COR-L47 (cell line): ENCODE measurements at places on chromosomes 4 and X.
A peak's percentile ranks its signal among the peaks of the same experiment; 100 is the strongest.

DNA sequence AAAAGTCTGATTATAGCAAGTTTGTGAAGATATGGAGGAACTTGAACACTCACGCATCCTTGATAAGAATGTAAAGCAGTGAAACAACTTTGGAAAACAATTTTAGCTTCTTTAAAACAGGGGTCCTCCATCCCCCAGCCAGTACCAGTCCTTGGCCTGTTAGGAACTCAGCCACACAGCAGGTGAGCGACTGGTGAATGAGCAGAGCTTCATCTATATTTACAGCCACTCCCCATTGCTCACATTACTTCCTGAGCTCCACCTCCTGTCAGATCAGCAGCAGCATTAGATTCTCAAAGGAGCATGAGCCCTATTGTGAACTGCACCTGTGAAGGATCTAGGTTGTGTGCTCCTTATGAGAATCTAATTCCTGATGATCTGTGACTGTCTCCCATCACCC lies 530.3 kb upstream of the PRKX start:
- no peak for DNase-seq

- no peak for DNase-seq
These were observed 79.8 kb downstream of the RLIM start for GRCh38 chrX:74534569-74535038.

DNA sequence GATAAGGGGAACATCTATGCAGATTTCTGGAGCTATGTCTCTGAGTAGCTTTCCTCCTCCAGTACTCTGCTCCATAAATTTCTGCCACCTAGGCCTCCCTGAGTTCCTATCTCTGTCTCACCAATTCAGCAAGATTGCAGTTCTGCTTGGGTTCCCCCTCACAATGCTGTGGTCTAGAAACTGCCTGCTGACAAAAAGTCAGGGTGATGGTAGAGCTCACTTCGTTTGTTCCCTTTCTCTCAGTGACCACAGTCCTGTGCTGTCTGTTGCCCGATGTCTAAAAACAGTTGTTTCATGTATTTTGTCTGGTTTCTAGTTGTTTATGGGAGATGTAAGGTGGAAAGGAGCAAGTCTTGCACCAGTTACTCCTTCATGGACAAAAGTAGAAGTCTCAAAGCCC lies 41.1 kb downstream of the AMMECR1 start:
- no peak for DNase-seq

DNA sequence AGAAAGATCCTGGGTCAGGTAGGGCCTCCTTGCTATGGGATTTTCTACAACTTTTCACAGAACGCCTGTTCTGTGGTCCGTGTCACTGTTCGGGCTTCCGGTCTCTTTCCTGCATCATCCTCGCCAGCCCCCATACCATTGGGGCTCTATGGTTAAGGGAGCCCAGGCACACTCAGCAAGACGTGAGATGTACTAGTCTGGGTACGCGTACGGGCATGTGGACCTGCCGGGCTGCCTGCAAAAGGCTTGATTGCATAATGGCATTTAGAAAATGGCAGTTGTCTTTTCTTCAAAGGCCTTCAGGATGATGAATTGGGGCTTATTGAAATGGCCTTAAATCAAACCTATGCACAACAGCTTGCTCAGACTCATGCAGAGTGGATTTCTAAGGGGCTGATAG lies 86.7 kb downstream of the CNGA2 start:
- no peak for DNase-seq

DNA sequence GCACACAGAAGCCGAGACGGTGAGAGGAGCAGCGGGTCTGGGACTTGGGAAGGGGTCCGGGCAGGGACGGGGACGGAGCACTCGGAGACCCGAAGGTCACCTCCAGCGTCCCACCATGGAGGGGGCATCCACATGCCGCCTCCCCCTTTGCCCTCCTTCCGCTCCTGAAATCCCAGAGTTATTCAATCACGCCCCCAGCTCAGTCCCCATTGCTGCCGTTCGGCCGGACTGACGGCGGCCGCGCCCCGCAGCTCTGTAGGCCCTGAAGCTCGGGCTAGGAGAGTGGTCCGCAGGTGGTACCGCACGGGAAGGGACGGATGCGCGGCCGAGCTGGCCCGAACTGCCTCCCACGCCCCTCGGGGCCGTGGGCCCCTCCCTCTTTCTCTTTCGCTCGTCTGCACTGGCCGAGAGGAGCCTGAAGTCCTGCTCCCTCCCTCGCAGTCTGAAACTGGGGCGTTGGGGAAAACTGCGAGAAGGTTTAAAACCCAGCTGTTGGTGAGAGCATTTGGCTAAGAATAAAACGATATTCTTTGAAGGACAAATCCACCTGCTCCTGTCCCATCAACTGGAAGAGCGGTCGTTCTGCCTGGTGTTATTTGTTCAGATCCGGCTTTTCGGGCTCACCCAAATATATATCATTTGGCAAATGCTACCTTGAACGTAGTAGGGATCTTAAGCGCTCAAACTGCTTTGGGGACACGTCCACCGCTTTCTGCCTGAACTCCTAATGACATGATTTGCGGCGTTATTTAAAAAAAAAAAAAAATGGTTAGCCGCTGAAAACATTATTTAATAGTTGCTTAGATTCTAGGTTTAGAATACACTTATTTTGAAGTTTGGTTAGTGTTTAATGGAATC lies 719 bp downstream of the USO1 start:
- DNase-seq, result peak; percentile 16

DNA sequence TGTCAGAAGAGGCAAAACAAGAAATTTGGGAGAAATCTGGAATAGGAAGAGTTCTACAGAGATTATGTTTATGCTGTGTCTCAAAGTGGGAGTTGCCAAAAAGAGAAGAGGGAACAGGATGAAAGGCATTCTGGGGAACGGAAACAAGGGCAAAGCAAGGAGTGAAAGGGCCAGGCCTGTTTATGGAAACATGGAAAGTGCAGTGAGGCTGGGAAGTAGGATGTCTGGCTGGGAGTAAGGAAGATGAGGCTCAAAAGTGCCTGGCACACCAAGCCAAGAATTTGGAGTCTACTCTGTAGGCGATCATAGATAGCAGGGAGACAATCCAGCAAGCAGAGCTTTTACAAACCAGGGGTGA lies 1.8 kb upstream of the CUL4B start:
- DNase-seq, result no peak

DNA sequence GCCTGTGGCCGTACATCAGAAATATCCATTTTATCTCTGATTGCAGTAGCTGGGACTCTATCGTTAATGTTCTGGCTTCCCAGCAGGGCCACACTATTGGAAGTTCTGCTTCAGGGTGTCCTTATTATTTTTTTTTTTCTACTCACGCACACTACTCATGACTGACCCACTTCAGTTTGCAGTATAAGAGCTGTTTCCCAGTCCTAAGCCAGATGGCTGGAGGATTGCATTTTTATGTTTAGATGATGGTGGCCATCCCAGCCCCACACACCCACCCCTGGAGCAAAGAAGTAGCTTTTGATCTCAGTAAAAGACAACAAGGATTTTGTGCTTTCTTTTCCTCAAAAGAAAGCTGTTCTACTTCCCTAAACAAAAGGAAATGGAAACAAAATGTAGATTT lies 557.0 kb upstream of the GALNTL6 start:
- DNase-seq, result no peak

DNA sequence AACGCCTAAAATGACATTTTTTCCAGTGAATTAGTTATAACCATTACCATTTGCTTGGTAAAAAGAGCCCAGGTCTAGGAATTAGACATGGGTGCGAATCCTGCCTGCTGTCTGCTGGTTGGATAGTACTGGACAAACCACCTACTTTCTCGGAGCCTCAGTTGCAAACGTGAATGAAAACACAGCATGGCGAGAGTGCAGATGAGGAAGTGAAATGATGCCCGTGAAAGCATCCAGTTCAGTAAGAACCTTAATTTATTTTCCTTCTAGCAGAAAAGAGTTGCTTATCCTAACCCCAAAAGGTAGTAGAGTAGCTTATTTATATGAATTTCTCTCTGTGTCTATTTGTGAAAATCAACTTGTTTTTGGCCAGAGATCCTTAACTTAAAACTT lies 171.4 kb upstream of the GALNT7 start:
- no peak for DNase-seq

DNA sequence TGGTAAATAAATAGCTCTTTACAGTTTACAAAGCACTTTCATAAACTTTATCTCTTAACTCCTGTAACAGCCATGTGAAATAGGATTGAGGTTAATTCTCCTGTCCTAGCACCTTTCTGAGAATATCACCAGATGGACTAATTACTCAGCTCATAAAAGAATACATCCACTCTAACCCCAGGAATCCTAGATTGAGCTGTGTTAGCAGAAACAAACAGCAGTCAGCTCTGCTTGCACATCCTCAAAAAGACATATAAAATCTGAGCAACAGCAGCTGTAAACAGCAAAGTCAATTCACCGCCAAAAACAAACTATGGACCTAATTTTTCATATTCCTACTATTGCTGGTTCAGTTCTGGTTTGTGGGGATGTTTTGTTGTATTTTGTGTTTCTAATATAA lies 182.8 kb downstream of the QDPR start:
- DNase-seq, result no peak

- no peak for DNase-seq
These were observed 319.5 kb upstream of the POF1B start for GRCh38 chrX:85698921-85699320.

DNA sequence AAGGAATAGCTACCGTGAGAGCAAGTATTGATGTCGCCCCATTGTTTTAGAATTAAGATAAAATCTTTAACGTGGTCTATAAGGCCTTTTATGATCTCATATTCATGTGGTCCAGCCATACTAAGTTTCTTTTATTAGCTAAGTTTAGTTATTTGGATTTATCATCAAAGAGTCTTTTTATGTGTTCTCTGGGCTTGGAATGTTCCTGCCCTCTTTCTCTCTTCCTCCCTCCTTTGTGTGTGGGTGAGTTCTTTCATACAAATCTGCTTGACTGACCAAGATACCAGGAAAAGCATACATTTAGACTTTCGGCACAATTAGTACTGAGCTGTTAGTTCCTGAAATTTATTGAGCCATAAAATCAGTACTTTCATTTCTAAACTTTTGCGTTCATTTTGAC lies 11.3 kb downstream of the TDO2 start:
- DNase-seq, result no peak

GRCh38 chrX:68077378-68077777 lies 355.9 kb downstream of the OPHN1 start:
- DNase-seq, result no peak

- no peak for DNase-seq
These were observed 105.5 kb upstream of the LCORL start for GRCh38 chr4:18127030-18127429.

DNA sequence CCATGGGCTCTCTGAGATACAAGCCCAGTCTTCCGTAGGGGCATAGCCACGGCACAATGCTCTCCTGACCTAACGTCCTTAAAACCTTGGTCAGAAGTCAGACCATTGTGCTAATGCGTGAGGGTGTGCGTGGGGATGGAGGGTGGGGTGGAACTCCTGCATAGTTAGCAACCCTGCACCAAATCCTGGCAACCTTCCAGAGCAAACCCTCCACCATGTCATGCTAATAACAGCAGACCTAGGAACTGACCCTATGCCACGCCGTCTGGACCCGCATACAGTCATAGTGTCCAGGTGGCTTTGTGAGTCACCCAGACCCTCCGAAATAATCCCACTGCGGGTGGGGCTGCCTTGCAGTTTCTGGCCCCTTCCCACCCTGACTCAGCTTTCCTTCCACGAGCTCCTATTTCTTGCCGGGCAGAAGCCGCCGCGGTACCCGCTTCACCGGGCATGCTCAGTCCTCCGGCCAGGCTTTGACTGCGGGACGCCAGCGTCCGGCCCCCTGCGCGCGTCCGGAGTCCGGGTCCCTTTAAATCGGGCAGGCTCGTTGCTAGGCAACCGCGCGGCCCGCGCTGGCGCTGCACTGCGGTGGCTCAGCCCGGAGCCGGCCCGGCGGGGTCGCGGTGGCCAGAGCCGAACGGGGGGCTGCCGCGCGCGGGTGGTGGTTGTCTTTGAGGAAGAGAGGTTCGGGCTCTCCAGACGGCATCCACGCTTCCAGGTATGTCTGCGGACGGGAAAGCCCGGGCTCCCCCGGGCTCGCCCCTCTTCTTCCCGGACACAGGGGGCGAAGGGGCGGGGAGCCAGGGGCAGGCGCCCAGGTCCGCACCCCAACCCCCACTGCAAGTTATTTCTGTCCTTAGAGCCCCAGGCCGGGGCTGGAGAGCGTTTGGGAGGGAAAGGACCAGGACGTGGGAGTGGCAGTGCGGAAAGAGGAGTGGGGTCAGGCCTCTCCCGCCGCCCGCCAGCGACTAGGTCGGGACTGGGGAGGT lies at the start of gene CCDC160:
CCDC160 (plus strand) TSS at position 557 of the 989 bp plus-strand sequence. CDS start 7,619 bp downstream, outside the sequence.
- no peak for DNase-seq

DNA sequence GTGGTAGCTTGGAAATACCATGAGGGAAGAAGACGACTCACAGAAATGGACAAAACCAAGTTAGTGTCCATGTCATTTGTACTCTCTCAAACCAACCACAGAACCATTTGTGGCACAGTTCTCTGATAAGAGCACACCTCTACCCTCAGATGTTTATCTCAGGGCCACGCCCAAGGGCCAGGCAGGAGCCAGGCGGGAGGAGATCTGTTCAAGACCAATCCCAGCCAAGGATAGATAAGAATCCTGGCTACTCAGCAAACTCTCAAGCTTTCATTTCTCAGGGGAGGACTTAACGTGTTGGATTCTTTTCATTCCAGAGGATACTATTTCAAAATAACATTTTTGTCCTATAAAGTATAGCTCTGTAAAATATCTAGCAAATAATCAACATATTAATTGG lies 95.0 kb downstream of the NYX start:
- no peak for DNase-seq

GRCh38 chr4:47562297-47562696 lies 77.2 kb downstream of the ATP10D start:
- DNase-seq, result no peak

GRCh38 chr4:19739101-19739651 lies 512.5 kb upstream of the SLIT2 start:
- DNase-seq, result peak; percentile 2

GRCh38 chrX:44514272-44514671 lies 28.4 kb downstream of the FUNDC1 start:
- DNase-seq, result no peak
